ENCODE measurements at places on chromosomes 11 and 22. TPM values are rescaled to one million over a fixed set of nuclear protein-coding genes. Genes with fewer than 3 reads are reported as not detected.
A peak's percentile ranks its signal among the peaks of the same experiment; 100 is the strongest.

GRCh38 chr22:31876156-31876920 lies 68.0 kb upstream of the YWHAH start:
- no peak for DNase-seq

DNA sequence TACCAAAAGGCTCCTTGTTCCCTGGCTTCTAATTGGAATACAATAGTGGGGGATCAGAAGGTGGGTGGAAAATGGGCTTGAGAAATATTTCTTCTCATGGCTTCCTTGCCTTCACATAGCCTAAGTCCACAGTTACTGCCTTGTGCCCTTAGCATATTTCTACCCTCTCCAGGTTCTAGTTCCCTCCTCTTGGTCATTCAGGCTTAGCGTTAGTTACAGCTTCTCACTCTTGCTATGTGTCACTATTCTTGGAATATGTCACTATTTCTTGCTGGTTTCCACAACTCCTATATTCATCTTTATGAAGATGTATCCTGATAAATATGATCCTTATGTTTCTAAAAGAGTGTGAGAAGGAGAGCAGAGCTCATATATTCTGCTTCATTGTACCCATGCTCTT lies 2.5 kb downstream of the OR2D2 start:
- no peak for DNase-seq

DNA sequence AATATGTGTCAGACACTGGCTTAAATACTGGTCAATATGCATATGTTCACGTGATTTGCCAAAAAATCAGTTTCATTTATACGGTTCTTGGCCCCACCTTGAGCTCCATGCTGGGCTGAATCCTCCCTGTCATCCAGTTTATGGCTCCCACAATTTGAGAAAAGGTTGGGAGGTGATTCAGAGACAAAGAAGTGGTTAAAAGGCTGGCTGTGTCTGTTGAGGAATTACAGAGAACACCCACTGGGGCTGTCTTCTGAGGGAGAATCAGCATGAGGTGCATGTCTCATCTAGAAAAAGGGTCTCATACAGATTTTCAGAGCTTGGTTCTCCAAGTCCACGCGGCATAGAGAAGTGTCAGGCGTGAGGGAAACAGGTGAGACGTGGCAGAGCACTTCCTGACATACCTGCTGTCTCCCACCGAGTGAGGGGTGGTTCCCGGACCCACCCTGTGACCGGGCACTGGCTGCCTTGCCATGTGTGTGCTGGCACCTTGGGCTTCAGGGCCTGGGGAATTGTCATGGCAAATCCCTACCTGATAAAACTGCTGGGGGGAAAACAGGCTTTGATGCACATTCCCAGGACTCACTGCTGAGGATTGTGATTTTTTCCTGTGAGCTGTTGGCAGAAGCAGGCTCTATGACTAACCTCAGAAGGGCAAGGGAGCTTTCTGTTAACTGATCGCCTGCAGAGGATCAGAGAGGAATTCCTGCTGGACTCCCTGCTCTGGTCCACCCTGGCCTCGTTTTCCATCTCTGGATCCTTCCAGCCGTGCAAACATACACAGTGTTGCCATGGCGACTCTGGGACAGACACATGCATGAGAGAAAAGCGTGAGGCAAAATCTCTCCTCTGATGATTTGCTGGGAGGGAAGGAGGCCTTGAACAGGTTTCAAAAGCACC lies 223.6 kb downstream of the ADAMTS15 start:
- DNase-seq: no peak

GRCh38 chr11:20014067-20014402 lies 146.2 kb downstream of the DBX1 start:
- DNase-seq: no peak

- DNase-seq: no peak
Observed at GRCh38 chr11:45324459-45324858, 38.3 kb upstream of the SYT13 start.

Gene DESI1
- total RNA-seq: 37.4 TPM

- no peak for DNase-seq
Observed at GRCh38 chr11:130650456-130651030, 202.1 kb downstream of the ADAMTS15 start.

Gene PGA5
- 0.69 TPM for total RNA-seq

GRCh38 chr11:89275966-89276365 lies 98.3 kb downstream of the TYR start:
- no peak for DNase-seq

DNA sequence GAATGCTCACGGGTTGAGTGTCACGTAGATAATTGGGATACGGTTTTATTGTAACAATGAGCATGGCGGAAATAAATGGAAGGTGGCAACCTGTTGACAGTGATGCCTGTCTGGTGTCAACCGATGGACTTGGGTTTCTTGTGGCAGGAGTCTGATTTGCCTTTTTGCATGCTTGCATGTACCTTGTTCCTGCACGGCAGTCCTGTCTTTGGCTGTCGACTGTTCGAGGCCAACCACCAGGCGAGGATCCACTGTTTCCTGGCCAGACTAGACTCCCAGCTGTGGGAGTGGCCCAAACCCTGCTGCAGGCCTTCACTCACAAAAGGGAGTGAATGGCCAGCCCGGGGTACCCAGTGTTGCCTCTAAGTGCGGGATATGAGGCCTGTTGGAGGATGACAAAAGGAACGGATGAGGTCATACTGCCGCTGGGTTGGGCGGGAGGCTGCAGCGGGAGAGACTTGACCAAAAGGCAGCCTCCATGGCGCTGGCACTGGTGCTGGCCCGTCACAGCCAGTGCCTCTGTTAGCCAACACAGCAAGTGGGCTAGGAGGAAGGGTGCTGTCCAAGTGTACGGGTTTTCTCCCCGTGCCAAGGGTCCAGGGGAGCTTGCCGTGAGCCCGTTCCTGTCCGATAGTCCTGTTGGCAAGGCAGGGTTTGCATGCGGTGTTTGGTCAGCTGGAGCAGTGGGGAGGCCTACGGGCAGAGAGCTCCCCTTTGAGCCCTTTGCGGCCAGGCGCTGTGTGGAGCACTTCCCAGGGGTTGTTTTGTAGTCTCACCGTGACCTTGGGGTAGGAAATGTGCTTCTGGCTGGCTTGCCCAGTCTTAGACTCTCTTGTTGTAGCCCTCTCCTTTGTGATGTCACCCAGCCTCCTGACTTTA lies 974 bp downstream of the DGCR8 start:
- DNase-seq: peak; percentile 22

- no peak for DNase-seq
Observed at GRCh38 chr11:109821511-109821910, 271.7 kb upstream of the ZC3H12C start.

GRCh38 chr11:4071325-4071724 lies 23.3 kb upstream of the RRM1 start:
- DNase-seq: no peak

GRCh38 chr11:69106031-69106811 lies 49.5 kb upstream of the SMIM38 start:
- DNase-seq: no peak

DNA sequence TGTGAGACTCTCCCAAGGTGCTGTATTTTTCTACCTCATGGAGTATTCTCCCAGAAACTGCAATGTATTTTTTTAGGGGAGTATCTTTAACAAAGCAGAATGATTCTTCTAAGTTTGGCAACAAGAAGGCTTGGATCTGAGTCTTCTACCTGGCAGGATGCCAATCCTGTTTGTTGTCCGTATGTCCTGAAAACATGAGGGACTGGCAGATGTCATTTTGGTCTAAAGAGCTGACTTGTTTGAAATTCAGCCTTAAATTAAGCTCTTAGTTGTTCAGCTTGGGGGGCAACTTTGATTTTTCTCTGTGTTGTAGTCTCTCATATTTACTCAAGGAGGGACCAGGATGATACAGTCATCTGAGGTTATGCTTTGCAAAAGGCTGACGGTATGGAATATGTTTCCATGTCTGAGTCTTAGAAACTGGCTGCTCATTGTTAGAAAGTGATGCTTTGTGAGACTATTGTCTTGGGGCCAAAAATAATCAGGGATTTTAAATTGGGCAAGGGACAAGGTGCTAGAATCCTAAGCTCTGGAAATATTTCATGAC lies 9.3 kb downstream of the MRPL16 start:
- DNase-seq: no peak

Gene DUSP8
- total RNA-seq: 15.9 TPM

GRCh38 chr11:60836866-60837515 lies 4.9 kb upstream of the CCDC86 start:
- no peak for DNase-seq

Gene UPB1
- total RNA-seq: 0.75 TPM

Measured in progenitor cell of endocrine pancreas (in vitro differentiated cells).